Immature natural killer cell (primary cell): ENCODE measurements at places on chromosomes 12 and 14. TPM values are rescaled to one million over a fixed set of nuclear protein-coding genes. Genes with fewer than 3 reads are reported as not detected.

The NOVA1 gene
- not detected for polyA plus RNA-seq

The TAS2R19 gene
- polyA plus RNA-seq: not detected

The CLEC2B gene
- polyA plus RNA-seq: 92.8 TPM

The CISTR gene
- polyA plus RNA-seq: not detected

The RNU4-1 gene
- polyA plus RNA-seq: not detected

The KRT85 gene
- not detected for polyA plus RNA-seq

The GUCY2C gene
- not detected for polyA plus RNA-seq

The KCNA1 gene
- not detected for polyA plus RNA-seq

The CCND2 gene
- 47.5 TPM for polyA plus RNA-seq

The CNIH1 gene
- polyA plus RNA-seq: 101 TPM

The CLEC2A gene
- not detected for polyA plus RNA-seq

The SERPINA1 gene
- 1.7 TPM for polyA plus RNA-seq

The BHLHE41 gene
- polyA plus RNA-seq: not detected

The MSRB3 gene
- 3.2 TPM for polyA plus RNA-seq
